ENCODE measurements at places on chromosomes 12 and 14. TPM values are rescaled to one million over a fixed set of nuclear protein-coding genes. Genes with fewer than 3 reads are reported as not detected.

DNA sequence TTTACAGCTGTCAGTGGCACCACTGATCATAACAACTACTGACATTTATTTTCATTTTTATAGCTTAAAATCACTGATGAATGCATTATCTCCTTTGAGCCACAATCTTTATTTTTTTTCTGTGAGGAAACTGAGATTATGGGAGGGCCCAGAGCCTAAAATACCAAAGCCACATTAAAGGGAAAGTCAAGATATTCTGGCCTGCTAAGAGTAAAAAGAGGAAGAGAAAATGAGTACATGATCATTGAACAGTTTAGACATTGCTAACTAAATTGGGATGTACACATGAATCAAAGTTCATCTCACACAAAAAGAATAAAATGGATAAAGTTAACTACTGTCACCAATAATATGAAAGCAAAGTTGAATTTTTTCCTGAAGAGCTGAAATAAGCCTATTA is 170.5 kb upstream of the GARIN2 start:
- DNase-seq: no peak

GRCh38 chr12:116650585-116651087 is 87.2 kb downstream of the SPRING1 start:
- no peak for DNase-seq

The NRIP2 gene
- 1.7 TPM for total RNA-seq

- no peak for DNase-seq
These were observed 10.5 kb downstream of the BTBD6 start for GRCh38 chr14:105258846-105259245.

The NOS1 gene
- 0.66 TPM for total RNA-seq

The EML1 gene
- total RNA-seq: 32.8 TPM

All from heart right ventricle (tissue), 16 donors.